ENCODE measurements at places on chromosomes 1 and 21.

DNA sequence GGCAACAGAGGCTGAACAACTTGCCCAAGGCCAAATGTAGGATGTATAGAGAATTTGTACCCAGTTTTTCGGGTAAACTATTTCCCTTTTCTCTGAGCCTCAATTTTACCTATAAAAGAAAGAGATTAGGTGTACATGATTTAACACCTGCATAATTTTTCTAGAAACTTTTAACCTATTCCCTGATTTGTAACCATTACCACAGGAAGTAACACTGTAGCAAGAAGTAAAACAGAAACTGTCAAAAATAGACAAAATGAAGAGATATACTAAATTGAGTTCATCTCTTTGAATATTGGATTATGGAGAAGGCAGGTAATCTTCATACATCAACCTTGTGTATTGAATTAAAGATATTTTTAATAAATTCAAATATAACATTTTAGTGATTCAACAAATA, 136.2 kb downstream of the ZC3H11B start:
- no peak for DNase-seq

GRCh38 chr1:208475951-208476845, 232.0 kb upstream of the PLXNA2 start:
- DNase-seq = no peak

DNA sequence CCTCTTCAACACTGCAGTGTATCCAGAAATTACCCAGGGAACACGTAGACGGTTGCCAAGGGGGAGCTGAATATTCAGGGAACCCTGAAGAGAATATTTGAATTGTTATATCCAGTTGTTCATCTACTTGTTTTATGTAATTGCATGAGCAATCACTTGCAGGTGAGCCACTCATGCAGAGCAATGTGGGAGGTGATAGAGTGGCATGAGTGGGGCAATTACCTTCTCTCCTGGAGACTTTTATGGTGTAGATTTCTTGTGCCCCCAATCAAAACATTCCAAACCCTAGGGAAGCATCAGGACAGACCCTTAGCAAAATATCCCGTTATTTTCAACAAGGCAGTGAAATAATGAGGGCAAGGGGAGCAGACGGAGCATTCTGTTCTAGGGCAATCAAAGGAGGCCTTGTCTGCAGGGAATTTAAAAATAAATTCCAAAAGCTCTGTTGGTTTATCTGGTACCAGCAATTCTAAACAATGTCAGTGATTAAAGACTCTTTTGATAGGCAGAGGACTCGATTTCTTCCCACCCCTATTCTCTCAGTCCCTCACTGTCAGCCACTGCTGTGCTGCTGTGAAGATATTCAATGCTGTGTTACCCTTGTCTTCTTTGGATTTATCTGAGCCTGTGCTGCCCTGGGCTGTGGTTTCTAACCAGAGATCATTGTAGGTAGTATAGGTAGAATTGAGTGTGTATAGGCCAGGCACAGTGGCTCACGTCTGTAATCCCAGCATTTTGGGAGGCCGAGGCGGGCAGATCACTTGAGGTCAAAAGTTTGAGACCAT, 180.2 kb upstream of the MAP1LC3C start:
- no peak for DNase-seq

GRCh38 chr1:167723707-167724323, 2.0 kb downstream of the MPZL1 start:
- no peak for DNase-seq

- DNase-seq = no peak
Observed at GRCh38 chr1:80417671-80418070, 1383.1 kb upstream of the ADGRL2 start.

DNA sequence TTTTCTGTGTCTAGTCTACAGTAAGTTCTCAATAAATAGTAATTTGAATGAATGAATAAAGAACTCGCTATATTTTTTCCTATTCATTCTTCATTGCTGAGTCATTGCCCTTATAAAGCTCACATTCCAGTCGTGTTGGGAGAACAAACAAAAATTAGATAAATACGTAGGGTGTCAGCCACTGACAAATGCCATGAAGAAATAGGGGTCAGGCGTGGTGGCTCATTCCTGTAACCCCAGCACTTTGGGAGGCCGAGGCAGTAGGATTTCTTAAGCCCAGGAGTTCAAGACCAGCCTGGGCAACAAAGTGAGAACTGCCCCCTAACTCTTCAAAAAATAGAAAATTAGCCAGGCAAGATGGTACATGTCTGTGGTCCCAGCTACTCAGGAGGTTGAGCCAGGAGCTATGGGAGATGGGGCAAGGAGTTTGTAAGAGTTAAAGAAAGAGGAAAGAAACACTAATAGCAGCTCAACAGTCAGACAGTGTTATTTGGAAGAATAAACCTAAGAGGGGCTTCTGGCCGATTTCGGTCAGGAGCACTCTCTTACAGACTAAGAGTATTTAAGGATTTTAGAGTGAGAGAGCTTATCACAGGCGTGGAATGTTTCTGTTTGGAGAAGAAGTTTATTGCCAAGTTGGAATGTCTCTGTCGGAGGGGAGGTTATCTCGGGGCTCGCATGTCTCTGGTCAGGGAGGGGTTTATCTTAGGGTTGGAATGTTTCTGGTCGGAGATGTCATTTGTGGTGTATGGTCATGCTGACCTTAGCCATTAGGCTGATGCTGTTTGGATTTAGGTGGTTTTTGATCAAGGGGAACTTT, 1.8 kb upstream of the CHML start:
- no peak for DNase-seq

GRCh38 chr1:180151508-180151907, 3.2 kb upstream of the QSOX1 start:
- no peak for DNase-seq

- peak; percentile 95 for DNase-seq
Observed at GRCh38 chr1:109041621-109042468, at the start of gene WDR47. TSS of gene WDR47 (minus strand) at chr1:109042102. CDS start at chr1:109023512, 18,590 bp downstream.

DNA sequence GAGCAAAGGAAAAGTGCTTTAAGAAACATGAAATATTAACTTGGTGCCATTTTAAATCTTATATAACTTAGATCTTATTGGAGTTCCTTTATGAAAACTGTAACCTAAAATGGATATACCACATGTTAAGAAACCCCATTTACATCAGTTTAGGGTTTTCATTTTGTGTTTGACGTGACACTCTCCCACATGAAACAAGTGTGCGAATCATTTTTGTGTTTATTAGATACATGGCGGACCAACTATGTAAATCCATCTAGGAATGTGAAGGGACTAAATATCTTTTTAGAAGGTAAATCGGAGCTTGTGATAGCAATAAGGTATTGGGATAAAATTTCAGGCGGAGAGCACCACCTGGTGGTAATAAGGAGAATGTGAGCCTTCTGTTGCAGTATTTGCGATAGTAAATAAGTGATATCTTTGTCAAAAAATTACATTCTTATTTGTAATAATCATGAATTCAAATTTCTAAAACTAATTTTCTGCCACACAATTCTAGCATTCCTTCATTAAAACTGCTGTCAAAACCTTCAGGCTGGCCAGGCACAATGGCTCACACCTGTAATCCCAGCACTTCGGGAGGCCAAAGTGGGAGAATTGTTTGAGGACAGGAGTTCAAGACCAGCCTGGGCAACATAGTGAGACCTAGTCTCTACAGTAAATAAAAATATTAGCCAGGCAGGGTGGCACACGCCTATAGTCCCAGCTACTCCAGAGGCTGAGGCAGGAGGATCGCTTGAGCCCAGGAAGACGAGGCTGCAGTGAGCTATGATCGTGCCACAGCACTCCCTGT, 31.3 kb downstream of the SMAP2 start:
- DNase-seq = peak; percentile 42

GRCh38 chr1:23848673-23849616, 19.1 kb downstream of the FUCA1 start:
- no peak for DNase-seq

DNA sequence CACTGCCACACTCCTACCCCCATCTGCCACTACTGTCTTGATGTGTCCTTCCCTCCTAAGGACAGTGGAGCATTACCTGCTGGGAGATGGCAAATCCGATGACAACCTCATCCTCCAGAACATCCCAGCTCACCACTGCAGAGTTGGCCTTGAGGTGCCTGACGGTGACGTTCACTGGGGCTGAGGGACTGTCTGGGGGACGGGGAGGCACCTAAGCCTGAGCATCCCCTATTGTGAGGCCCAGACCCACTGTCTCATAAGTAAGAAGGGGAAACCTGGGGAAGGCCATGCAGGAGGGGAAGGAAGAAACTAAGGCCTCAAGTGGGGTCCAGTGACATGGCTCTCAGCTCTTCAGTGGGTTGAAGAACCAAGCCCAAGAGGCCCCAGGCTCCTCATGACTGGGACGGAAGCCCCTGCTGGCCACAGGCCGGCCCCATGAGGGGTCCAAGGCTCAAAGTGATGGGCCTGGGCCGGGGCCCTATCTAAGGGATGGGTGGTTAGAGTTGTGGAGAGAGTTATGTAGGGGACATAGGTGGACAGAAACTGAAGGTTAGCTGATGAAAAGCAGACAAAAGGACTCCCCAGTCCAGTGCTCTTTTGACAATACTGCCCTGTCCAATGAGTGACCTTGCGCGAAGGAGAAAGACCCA, 1.8 kb downstream of the FNDC5 start:
- no peak for DNase-seq

DNA sequence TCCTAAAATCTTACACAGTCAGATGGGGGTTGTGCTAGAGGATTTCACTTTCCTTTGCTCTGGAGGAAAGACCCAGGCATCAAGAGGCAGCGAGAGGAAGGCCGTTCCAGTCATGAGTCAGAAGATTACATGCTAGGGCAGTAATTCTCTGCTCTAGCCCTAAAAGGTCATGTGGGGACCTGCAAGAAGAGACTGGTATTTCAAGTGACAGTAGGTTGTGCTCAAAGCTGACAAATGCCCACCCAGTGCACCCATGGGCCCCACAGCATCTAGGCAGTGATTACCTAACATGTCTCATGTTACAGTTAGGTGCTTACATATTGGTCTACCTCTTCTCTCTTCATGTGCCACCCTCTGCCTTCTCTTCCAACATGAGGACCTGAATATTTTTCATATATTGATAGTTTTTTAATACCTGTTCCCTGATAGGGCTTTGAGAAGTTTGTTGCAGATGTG, 99.7 kb upstream of the BEND5 start:
- no peak for DNase-seq

GRCh38 chr1:48341221-48341620, 118.7 kb downstream of the SLC5A9 start:
- no peak for DNase-seq

DNA sequence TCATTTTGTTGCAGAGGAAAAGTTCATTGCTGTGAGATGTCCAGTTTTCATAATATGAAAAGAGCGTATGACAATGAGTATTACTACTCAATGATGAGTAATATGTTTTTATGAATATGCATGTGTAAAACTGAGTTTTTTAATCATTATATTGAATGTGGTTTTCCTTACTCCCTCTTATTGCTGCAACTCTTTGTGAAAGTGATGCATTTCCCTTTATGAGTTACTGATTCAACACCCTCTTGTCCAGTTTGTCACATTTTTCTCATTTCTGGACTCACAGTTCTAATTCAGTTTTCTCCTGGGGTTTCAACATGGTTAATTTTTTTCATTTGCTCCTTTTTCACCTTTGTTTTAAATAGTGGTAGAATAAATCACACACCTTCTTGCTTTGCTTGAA, 35.2 kb upstream of the KCNJ15 start:
- no peak for DNase-seq

DNA sequence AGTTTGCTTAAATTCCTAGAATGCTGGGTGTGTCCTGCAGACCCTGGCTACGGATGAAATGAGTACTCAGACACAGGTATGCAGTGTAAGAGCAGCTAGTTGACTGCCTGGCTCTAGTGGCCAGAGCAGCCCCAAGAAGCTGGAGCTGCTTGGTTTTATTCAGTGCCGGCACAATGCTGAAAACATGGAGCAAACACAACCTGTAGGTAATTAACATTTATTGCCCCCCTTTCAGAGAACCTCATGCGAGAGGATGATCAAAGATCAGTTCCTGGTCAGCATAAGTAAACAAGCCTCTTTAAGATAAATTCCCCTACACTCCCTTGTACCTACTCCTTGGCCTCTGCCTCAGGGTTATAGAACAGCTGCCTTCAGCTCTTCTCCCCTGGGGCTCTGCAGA, 43.2 kb downstream of the MRPS6 start:
- no peak for DNase-seq

DNA sequence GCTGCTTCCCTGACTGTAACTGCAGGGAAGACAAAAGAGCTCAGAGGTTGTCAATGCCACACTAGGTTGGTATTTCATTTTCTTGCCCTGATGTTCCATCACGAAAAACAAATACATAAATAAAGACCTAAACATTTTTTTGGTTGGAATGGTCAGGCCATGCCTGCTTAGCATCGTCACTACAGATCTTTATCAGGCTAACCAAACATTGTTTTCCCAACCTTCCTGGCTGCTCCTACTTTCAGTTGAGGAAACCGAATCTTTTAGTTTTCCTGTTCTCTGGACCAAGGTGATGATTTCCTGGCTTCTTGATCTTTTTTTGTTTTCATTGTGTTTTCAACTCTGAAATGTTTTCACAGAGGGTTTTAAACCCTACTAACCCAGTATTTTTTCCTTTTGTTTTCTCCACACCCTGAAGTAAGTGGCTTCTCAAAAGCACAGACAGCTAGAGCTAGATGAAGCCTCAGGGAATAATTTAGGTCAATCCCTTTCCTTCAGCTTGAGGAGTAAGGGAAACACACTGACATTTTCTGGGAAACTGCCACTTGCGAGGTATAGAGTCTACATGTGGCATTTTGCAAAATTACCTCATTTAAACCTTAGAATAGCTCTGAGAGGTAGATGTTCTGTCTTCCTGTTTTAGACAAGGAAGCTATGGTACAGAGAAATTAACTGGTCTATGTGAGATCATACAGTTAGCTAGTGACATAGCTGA, 67.2 kb upstream of the CNN3 start:
- DNase-seq = no peak

- no peak for DNase-seq
Observed at GRCh38 chr1:200963076-200963475, 60.4 kb downstream of the KIF21B start.

DNA sequence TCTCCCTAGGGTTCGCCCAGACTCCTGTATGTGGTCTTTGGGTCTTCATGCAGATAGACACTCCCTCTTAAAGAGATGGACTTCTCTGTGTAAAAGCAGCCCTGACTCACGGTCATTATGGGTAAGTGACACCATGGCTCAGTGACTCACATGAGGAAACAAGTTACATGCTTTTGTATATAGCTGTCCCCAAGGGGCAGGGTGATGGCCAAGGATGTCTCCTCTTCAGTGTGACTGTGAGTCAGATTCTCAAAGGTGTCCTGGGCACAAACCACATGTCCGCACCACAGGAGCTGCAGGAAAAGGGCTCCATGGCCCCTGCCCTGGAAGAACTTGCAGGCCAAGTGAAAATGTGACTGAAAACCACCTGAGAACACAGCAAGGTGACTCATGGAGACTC, 380.4 kb downstream of the NPHP4 start:
- no peak for DNase-seq

All from activated gamma-delta T cell treated with Interleukin-2 at 50 U/mL for 16 hours (primary cell).